Femur (tissue), 1 donor: ENCODE measurements at places on chromosomes 16 and 17.

GRCh38 chr17:35749560-35750412 lies 3.3 kb downstream of the GAS2L2 start:
- no peak for DNase-seq

- no peak for DNase-seq
Observed at GRCh38 chr16:50739031-50739430, 2.9 kb upstream of the CYLD start.

- DNase-seq: peak; percentile 49
Observed at GRCh38 chr16:29230671-29231096, 175.8 kb downstream of the NPIPB11 start.

DNA sequence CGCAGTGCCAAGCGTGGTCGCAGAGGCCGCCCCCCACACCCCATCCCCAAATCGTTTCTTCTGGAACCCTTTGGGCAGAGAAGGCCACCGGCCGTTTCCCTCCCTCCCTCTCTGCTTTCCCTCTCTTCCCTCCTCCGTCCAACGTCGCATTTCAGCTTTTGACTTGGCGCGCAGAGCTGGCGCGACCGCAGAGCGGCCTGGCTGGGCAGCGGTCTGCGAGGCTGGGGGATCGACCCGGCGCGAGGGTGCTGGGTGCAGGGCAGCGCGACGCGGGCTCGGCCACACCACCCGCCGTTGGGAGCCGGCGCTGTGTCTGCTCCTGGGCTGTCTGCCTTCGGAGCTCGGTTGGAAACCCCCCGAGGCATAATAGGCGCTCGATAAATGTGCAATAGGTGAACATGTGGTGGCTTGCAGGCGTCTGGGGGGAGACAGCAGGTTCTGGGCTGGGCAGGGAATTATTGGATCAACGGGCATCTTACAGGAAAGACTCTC lies 2.8 kb upstream of the NTN3 start:
- peak; percentile 73 for DNase-seq

DNA sequence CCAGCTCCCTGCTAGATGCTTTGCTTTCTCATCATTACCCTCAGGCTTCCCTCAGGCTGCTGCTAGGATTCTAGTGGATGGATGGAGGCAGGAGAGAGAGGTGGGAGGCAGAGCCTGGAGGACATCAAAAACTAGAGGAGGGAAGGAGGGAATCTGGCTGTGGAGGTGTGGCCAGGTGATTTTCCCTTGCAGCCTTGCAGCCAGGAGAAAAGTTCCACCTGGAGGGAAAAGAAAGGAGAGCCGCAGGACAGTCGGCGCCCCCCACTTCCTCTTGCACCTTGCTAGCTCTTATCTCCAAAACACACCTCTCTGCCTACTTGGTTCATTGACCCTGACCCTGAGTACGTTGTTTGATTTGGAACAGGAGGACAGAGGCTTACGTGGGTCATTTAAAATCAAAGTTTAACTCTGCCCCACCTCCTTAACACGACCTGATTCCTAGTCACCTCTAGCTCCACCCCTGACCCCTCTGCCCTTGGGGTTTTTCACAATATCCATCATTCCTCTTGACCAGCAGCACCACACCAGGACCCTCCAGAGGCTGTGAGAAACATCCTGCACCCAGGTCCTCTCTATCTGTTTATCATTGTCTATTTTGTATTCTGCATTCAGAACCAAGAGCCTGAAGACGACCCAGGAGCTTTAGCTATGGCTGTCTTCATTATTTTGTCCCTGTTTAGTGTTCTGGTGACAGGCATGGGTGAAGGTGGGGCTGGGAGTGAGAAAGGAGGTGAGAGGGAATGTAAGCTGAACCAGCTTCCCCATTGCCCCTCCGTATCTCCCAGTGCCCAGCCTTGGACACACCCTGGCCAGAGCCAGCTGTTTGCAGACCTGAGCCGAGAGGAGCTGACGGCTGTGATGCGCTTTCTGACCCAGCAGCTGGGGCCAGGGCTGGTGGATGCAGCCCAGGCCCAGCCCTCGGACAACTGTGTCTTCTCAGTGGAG lies 15.9 kb downstream of the AOC3 start:
- no peak for DNase-seq

DNA sequence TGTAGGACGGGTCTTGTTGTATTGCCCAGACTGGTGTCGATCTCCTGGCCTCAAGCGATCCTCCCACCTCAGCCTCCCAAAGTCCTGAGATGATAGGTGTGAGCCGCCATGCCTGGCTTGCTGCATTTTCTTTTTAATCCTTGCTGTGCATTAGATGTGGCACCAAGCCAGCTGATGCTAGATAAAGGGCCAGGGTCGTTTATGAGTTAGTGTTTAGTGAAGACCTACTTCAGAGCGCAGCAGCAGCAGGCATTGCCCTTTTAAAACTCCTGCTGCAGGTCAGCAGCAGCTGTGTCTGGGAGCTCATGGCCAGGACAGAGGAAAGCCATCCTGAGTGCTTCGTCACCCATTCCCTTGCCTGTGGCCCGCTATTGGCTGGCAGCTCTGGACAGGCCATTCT lies 237.3 kb downstream of the CCDC182 start:
- no peak for DNase-seq

DNA sequence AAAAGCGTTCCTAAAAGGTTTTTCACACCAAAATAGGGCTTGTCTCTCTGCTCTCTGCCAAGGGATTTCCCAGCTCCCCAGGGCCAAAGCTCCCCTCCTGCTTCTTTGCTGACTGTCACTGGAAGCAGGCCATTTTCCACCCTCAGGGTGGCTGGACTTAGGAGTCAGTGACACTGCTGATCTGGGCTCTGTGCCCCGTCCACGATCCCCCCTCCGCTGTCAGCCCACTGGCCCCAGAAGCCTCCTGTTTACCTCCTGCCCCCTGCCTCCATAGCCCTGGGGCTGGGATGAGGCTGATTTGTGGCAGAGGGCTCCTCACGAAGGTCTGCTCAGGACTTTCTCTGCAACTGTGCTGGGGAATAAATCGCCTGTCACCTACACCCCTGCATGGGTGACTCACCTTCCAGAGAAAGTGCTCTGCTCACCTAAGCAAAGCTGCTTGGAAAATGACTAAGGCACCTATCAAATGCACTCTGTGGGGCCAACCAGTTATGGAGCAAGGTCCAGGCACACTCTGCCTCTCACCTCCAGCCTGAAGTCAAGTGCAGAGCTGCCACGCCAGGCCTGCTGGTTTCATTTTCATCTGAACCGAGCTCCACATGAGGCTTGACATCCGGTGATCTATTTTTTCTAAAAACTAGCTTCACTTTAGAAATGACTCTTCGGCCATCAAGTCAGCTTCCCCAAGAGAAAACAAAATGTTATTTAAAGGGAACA lies 4.9 kb downstream of the MAP3K14 start:
- no peak for DNase-seq

DNA sequence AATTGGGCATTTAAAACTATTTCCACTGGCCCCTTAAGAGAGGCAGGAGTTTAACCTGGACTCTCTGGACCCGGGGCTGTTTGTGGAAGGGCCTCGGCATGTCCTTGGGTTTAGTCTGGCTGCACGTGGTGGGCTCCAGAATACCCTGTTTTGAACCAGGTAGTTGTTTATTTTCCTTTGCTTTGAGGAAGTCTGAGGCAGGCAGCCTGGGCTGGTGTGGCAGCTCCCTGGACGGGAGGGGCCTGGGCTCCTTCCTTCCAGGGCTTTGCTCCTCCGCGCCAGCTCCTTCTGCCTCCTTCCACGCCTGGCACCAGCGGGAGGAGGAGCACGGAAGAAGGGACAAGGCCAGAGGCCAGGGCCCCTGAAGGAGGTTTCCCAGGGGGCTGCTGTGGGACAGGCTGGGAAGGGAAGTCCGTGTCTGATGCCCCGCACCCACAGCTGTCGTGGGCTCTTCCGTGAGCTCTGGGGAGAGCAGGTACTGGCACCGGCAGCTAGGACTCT lies 15.5 kb downstream of the BANP start:
- DNase-seq: peak; percentile 72

GRCh38 chr17:59121901-59122480 lies 15.3 kb upstream of the TRIM37 start:
- no peak for DNase-seq

- DNase-seq: peak; percentile 50
Observed at GRCh38 chr17:57121308-57122042, 36.4 kb downstream of the AKAP1 start.

- DNase-seq: no peak
Observed at GRCh38 chr17:57920916-57921703, 34.1 kb downstream of the CUEDC1 start.

DNA sequence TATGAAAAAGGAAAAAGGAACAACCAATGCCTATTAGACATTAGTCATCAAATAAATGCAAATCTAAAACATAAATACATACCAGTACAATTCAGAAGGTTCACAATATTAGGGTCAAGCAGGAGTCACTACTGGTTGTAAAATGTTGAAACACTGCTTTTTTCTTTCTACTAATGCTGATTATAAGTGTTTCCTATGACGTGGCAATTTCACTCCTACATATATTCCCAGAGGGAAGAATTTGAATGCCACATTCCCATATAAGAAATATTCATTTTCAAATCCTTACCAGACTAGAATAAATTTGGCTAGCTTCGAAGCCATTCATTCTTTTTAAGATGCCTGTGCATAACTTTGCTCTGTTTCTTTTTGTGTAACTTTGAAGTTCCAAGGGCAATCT lies 2.6 kb upstream of the KRTAP9-2 start:
- DNase-seq: no peak

GRCh38 chr16:2770057-2770951 lies 6.8 kb downstream of the ELOB start:
- DNase-seq: no peak

DNA sequence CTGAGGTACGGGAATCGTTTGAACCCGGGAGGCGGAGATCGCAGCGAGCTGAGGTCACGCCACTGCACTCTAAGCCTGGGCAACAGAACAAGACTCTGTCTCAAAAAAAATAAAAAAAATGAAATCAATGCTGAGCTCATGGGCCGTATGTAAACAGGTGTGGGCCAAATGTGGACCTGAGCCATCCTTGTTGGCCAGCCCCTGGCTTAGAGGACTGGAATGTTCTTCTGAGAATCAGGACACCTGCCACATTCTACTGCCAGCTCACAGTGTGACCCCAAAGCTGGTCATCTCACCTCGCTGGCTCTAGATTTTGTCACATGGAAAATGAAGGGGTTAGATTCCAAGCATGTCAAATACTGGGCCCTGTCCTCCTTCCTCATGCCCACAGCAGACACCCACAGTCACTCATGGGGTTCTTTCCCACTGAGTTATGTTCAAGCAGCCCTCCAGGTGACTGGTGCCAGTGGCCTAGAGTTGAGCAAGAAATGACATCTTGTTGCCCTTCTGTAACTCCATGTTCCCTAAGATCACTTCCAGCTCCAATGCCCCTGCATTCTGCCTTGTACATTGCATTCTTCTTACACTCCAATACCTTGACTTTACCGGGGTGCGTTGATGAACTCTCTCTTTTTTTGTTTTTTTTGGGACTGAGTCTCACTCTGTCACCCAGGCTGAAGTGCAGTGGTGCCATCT lies 110.6 kb downstream of the ABCC1 start:
- DNase-seq: no peak

- DNase-seq: peak; percentile 77
Observed at GRCh38 chr17:2053380-2054261, 1.3 kb upstream of the HIC1 start.

DNA sequence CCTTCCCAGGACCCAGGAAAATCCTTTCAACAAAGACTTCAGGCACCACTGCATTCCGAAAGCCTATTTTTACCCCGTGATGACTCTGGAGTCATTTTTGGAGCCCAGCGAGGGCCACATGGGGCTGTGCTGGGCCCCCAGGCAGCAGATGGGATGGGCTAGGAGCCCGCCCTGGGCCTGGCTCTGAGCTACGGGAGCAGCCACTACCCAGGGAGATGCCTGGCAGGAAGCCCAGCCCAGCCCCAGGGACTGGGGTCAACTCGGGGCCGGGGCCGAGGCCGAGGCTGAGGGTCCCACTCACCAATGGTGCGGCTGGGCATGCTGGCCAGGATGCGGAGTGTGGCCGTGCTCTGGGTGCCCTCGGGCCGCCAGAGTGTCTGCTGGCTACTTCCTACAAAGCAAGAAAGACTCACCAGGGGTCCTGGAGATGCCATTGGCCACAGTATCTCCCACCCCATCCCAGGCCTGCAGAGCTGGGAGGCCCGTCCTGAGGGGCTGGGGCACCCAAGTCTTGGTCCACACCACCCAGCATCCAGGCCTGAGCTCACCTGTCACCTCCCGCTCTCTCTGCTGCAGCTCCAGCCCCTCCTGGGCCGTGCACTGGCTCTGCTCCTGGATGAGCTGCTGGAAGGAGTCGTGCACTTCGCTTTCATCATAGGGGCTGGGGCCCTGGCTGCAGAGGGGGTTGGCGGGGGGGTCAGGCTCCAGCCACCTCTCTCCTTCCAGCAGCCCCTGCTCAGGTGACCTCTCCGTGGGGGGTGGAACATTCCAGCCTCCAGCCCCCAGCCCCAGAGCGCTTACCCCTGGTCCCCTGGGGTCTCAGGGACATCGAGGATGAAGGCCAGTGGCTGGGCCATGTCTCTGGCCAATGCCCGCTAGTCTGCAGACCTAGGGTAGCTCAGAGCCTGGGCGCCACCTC lies 2.3 kb downstream of the TMC6 start:
- peak; percentile 30 for DNase-seq

GRCh38 chr17:39239640-39240314 lies 14.0 kb upstream of the STAC2 start:
- DNase-seq: no peak

GRCh38 chr16:56574625-56575024 lies 9.8 kb downstream of the MT4 start:
- DNase-seq: no peak

GRCh38 chr17:47864791-47865216 lies 13.8 kb upstream of the SP6 start:
- DNase-seq: no peak

DNA sequence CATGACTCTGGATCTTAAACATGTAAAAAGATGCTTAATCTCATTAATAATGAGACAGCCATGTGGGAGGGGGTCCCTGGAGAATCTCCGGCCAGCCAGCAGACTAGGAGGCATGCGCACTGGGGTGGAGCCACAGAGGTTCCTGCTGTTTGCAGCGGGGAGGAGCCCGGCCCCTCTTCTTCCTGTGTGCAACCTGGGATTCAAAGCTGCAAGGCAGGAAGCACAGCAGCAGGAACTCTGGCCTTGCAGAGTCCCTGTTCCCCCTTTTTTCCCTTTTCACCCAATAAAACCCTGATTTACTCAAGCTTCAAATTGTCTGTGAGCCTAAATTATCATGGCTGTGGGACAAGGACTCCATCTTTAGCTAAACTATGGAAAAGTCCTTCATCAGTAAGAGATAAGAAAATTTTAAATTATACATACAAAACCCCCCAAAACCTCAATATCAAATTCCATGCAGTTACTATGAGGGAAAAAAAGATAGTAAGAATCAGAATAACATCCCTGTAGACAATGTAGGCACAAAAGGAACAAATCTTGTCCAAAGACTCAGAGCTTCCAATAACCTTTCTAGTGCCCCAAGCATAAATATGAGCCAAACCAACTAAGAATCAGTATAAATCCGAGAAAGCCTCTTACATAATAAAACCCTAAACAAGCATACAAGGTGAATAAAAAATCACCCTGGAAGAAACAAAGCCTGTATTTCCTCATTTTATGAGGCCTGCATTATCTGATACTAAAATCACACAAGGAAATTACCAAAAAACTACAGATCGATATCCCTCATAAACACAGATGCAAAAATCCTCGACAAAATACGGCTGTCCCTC lies 12.1 kb downstream of the CFDP1 start:
- peak; percentile 77 for DNase-seq

GRCh38 chr16:86424398-86424797 lies 85.9 kb upstream of the FOXF1 start:
- peak; percentile 46 for DNase-seq
